Mesenchymal stem cell (in vitro differentiated cells and primary cell): ENCODE measurements at places on chromosomes 2 and 18.

DNA sequence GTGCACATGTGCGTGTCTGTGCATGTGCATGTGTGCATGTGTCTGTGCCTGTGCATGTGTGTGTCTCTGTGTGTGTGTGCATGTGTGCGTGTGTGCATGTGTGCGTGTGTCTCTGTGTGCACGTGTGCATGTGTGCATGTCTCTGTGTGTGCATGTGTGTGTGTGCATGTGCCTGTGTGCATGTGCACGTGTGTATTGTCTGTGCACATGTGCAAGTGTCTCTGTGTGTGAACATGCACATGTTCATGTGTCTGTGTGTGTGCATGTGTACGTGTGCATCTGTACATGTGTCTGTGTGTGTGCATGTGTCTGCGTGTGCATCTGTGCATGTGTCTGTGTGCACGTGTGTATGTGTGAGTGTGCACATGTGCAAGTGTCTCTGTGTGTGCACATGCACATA, 277.3 kb downstream of the GALR1 start:
- no peak for DNase-seq

DNA sequence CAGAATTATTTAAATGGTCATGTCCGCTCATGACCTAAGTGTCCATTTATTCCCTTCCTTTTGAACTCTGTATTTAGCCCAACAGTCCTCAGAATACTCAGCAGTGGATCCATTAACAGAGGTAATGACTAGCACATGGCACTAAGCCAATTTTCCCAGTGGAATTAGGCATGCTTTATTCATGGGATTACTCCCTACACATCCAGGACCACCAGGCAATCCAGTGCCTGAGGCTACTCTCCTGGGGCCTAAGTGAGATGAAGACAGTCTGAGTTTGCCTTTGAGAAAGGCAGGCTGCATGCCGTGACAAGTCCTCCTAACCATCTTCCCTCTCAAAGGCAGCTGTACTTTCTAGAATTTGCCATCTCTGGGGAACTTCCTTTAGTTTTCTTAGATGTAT, 128.6 kb downstream of the SPOPL start:
- DNase-seq, result no peak

DNA sequence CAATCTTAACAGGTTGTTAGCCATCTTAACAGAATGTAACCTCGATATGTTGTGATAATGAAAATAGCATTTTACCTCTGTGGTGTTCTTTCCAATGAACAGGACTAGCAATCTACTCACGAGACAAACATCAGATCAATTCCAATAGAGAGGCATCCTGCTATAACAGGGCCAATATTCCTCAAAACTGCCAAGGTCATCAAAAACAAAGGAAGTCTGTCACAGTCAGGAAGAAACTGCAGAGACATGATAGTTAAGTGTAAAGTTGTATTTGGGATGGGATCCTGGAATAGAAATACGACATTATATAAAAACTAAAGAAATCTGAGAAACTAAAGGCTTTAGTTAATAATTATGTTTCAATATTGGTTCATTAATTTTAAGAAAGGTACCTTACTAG, 588.9 kb upstream of the NETO1 start:
- DNase-seq, result no peak

DNA sequence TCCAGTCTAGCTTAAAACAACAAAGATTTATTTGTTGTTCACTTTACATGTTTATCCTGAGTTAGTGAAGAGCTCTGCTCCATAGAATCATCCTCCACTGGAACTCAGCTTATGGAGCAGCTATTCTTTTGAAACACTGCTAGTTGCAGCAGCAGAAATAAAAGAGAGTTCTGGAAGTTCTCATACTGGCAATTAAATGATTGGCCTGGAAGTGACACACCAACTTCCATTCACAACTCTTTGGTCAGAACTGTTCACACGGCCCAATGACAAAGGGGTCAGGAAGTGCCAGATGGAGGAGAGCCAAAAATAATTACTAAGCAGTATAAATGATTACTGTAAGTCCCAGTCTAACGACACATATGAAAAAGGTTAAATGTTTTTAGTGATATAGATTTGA, 39.1 kb downstream of the FBXO11 start:
- peak; percentile 90 for DNase-seq

DNA sequence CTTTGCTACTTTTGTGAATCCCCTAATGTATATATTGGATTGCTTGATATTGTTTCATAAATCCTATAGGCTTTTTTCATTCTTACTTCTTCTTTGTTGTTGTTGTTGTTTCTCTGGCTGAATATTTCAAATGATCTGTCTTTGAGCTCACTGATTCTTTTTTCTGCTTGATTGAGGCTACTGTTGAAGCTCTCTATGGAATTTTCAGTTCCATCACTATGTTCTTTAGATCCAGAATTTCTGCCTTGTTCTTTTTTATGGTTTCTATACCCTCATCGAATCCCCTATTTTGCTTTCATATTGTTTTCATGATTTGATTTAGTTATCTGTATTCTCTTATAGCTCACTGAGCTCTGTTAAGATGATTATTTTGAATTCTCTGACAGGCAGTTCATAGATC, 24.6 kb upstream of the RASGRP3 start:
- no peak for DNase-seq

DNA sequence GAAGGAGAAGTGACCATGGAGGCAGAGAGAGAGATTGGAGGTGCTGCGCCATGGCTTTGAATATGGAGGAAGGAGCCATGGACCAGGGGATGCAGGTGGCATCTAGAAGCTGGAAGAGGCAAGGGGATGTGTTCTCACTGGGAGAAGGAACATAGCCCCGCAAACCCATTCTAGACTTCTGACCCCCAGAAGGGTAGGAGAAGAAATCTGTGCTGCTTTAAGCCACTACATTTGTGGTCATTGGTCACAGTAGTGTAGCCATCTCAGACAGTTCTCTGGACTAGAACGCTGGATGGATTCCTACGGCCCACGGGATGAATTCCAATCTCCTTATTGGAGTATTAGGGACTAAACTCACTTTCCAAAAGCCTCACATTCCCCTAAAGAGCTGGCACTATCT, 67.8 kb downstream of the PTGR3 start:
- DNase-seq, result no peak

DNA sequence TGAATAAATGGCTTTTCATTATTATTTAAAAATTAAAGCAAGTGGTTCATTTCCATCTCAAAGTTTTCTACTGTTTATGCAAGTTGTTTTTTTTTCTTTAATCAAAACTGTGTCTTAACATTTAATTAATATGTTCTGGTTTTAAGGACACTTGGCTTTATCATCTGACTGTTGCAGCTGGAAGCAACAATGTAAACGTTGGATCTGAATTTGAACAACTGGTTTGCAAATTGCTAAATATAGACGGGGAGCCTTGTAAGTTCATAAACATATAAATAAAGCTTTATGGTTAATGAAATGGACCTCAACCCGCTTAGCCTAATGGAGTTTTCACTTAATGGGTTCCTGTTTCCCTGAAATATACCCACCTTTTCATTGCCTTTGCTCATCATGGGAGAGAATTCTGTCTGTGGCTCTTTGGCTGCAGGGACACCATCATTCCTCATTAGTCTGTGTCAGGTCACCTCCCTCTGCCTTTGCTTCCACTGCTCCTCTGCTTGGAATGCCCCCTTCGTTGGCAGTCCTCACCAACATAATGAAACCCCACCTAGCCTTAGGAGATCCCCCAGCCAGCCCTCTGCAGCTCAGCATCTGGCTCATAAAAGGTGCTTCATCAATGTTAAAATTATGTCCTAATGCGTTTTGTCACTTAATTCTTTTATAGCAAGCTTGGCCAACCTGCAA, 44.2 kb upstream of the DYNC2LI1 start:
- DNase-seq, result no peak

DNA sequence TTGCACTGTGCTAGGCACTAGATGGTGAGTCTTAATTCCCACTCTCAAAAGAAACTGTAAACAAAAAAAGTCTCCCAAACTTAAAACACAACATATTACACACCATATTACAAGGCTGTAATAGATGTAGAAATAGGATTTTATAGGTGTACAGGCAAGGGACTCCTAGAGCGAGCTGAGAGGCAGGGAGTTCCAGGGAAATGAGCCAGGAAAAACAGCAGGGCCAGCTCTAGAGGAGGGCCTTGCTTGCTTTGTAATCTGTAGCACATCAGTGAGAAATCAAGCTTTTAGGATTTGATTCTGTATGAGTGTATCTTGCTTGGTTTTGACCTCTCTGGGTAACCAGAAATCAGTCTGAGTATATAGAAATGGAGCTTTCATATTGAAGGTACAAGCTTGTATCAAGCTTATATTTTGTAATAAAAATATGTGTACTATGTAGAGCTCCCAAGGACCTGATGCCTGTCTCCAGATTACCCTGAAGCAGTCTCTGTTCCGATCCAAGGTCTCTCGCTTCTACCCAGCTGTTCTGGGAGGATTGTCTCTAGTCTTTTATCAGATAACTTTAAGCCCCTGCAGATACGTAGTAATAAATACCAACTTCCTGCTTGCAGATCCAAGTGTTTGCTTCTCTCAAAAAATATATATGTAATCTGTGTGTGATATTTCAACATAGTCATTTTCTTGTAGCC, 73.0 kb downstream of the MYO1B start:
- DNase-seq, result peak; percentile 49

- DNase-seq, result peak; percentile 21
These were observed 21.9 kb downstream of the HJURP start for GRCh38 chr2:233832414-233832813.

GRCh38 chr2:164868563-164869419, 27.2 kb upstream of the COBLL1 start:
- DNase-seq, result peak; percentile 12

DNA sequence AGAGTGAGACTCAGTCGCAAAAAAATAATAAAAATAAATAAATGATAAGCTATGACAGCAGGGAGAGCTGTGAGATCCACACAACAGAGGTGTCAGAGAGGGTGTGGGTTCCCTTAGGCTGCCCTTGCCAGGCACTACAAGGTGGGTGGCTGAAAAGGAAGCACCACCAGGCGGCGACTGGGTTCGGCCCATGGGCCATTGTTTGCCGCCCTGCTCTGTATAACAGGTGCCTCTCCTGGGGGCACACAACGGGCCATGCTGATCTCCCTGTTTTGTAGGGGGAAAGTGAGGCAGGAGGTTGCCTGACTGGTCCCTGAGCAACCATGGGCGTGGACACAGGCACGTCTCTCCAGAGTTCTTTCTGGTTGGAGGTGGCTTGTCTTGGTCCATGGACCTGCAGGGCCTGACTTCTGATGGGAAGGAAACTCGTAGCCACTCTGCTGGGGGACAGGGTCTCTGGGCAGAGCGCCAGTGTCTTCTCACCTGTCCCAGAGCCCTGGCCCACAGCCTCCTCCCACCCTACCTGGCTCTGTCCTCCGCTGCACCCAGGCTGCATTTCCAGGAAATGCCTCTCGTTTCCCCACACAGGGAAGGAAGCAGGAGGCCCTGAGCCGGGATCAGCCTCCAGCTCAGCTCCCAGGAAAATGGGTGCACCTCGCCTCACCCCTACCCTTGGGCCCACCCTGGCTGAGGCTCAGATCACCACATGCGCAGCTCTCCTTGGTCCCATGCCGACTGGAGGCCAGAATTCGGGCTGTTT, 109.6 kb upstream of the ODC1 start:
- no peak for DNase-seq

DNA sequence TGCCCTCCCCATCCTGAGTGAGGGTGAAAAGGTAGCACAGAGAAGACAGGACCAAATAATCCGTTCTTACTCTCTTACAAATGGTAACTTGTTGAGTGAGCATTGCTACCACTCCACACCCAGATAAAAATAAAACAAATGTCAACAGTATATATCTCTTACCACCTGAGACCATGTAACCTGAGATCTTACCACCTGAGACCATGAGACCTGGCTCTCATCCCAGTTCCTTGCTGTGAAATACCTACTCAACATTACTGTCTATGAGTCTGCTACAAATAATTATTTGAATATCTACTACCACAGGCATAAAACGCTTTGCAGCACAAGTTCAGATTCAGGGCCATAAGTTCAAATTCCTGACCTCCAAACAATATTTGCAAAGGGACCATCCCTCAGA, 234.7 kb downstream of the C1D start:
- DNase-seq, result no peak

DNA sequence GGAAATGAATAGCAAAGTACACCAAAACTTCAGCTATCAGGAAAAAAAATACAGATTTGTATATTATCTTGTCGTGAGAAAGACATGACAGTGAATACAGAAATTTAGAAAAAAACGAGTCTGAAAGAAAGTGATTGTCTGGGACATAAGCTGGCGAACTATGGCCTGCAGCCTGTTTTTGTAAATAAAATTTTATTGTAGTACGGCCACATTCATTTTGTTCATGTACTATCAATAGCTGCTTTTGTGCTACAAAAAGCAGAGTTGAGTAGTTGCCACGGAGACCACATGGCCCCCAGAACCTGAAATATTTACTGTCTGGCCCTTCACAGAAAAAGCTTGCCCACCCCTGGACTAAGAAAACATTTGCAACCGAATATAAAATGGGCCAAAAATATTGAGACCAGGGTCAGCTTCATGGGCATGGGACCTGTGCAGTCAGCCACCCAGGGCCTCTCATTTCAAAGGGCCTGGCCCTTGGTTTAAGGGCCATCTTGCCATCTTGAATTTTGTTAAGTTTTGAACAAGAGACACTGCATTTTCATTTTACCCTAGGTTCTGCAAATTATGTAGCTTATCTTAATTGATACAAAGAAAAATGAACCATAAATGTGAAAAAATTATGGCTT, 17.9 kb downstream of the ANTXR1 start:
- DNase-seq, result no peak

GRCh38 chr2:118255301-118255700, 167.0 kb downstream of the INSIG2 start:
- no peak for DNase-seq

DNA sequence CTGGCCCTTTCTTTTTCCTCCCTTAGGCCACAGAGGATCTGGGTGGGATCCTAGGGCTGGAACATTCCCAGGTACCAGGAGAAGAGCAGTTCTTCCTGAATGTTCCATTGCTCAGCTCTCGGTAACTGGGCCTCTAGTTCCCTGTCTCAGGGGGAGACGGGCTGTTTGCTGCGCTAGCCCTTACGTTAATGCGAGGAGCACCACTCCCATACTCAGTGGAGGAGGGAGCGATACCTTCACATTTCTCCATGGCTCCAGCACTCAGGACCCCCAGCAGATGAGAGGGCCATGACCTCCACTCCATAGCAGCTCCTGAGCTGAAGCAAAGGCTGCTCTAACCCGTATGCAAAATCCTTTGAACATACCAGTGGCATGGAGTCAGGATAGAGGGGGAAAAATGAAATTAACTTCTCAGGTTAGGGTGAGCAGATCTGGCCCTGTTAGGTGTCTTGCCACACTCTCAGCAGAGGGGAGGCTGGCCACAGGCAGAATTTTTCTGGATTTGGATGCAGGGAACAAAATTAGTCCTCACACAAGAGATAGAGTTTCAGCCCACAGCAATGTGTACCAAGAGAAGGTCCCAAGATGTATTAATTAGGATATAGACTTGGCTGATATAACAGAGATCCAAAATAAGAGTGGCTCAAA, 206.7 kb downstream of the ZFP36L2 start:
- DNase-seq, result no peak

GRCh38 chr18:61882296-61883004, 10.4 kb downstream of the RNF152 start:
- peak; percentile 87 for DNase-seq

- DNase-seq, result peak; percentile 70
These were observed 272.3 kb upstream of the COL3A1 start for GRCh38 chr2:188701836-188702235.
